ENCODE measurements at places on chromosomes 2 and 18.

DNA sequence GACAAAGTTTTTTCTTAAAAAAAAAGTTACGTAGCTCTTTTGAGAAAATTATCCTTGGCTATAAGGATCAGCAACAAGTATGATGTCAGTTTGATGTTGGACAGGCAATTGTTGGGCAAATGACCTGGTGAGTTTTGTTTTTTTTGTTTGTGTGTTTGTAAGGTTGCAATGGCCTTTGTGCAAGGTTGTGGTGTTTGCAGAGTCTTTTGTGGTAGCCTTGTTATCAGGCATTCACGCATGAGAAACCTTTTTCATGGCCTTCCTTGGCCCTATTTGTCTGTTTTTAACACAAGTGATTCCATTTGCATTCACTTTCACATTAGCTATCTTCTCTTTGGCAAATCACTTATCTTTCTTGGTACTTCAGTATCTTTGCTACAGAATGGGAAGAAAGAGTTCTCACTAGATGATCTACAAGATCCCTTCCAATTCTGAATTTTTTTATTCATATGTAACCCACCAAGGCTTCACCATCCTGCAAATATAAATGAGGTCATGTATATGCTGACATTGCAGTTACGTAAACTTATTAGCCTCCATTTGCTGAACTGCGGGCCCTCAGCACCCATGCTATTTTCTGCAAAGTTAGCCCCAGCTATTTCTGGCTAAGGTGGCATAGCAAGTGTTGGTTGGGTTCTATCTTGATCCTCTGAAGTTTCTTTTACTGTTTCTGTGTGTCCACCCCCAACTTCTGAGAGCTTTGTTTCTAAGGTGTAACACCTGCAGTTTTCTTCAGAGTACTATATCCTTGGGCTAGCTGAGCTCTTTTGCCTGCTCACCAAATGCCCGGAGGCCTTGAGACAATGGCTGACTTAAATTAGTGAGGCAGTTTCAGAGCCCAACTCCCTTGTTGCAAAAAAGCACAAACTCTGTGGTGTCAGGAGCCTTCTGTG, 667.1 kb downstream of the IRS1 start:
- DNase-seq: no peak

- DNase-seq: no peak
Observed at GRCh38 chr18:3773303-3773702, 323.3 kb downstream of the TGIF1 start.

DNA sequence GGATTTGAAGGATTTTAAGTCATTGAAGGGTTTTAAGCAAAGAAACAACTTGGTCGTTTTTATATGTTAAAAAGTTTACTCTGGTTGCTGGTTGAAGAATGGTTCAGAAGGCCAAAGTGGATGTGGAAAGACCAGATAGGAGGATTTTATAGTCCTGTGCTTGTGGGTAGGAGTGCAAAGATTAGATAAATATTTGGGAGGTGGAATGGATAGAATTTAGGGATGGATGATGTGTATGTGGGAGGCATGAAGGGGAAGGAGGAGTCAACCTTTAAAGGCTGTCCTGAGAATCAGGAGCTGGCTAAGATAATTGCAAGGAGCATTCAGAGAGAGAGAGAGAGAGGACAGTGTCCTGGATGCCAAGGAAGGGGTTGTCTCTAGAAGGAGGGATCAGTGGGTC, 190.1 kb upstream of the SPRED2 start:
- DNase-seq: no peak

DNA sequence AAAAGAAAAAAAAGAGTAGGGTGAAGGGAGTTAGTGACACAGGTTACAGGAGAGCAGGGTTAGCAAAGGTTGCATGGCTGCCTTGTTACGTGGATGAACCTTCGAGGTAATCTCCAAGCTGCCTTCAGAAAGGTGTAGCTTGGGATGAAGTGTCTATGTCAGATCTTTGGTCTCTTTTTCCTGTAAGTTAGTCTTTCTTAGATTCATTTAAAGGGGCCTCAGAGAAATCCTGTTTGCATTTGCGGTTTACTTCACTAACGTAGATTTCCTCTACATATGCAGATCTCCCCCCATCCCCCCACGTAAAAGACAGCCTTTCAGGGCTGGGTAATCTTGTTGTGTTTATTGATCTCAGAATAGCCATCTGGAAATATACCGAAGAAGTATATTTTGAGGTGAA, 83.7 kb downstream of the MTA3 start:
- no peak for DNase-seq

- no peak for DNase-seq
Observed at GRCh38 chr2:240538031-240538780, 19.6 kb downstream of the ANKMY1 start.

GRCh38 chr18:67597759-67598158, 81.2 kb upstream of the DSEL start:
- DNase-seq: no peak

GRCh38 chr2:187051350-187051749, 202.4 kb upstream of the ZSWIM2 start:
- no peak for DNase-seq

DNA sequence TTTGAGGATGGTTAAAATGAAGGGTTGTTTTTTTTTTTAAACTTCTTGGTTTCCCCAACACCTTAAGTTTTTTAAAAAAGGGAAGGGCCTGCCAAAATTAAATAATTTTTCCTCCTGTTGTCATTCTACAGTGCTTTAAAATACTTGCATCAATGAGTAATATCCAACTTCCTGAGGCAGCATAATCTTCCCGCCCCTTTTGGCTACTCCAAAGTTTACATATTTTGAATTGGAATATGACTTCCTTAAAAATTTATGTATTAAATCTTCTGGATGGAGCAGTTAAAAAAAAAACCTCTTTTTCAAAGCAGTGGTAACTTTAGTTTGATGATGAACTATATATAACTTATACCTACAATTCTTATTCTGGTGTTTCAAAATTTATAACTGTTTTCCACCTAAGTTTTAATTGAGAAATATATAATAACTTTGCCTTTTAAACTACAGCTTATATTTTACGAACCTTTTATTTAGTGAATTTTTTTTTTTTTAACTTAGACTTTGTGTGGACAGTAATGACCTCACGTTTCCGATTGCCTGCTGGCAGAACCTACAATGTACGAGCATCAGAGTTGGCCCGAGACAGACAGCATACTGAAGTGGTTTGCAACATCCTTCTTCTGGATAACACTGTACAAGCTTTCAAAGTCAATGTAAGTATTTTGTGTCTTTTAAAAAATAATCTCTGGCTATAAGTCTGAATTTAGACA, 49.8 kb downstream of the PTPN4 start:
- DNase-seq: no peak

- no peak for DNase-seq
Observed at GRCh38 chr18:57668021-57668420, 46.4 kb upstream of the NARS1 start.

DNA sequence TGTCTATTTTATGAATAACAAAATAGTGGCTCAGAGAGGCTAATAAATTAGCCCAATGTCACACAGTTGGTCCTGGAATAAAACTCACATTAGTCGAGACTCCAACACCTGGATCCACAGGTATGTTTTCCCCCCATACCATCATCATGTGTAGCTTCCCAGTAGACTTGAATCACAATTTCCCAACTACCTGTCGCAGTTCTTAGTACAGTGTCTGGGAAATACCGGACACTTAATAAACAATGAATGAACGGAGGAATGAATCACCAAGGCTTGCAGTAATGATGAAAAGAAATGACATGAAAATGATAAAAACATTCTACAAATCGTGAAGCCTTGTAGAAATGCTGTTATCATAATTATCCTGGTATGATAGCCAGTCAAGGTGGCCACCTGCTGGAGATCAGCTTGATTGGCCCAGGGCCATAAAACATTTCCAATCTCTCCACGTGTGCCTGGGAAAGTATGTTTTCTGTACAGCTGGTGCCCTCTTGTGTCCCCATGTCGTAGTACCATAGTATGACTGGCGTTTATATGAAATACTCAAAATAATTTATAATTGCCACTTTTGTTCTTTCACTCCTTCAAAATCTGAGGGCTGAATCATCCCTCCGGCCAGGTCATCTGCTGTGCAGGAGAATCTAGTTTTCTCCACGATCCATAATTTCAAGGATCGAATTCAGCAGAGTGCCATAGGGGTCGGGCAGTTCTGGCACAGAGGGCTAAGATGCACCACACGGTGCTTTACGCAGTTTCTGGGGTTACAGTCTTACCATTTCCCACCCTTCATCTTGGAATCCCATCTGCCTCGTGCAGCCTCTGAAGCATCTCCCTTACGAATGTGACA, 95.4 kb downstream of the LAMA1 start:
- DNase-seq: peak; percentile 60

- no peak for DNase-seq
Observed at GRCh38 chr2:239115616-239116015, 267.7 kb downstream of the TWIST2 start.

- DNase-seq: no peak
Observed at GRCh38 chr2:237471438-237472186, 15.4 kb upstream of the MLPH start.

GRCh38 chr2:66439812-66440542, 5.1 kb downstream of the MEIS1 start:
- no peak for DNase-seq

DNA sequence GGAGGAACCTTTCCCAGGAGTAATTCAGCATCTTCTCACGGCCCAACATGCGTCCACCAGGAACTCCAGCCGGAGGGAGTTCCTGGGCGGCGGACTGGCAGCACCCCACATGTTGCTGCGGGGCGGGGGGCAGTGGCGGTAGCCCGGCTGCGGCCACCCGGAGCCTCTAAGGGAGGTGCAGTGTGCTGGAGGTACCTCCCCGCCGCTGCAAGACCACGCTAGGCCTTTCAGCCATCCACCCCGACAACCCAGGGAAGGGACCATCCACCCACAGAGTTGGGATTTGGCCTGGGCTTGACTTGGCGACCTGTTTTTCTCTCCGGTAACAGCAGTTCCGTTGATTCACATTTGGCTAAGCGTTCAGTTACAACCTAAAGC, 625 bp downstream of the LYPD6 start:
- no peak for DNase-seq

- DNase-seq: no peak
Observed at GRCh38 chr2:237754182-237754581, 44.4 kb upstream of the RBM44 start.

All from common myeloid progenitor, CD34-positive (primary cell).